ENCODE measurements at places on chromosomes 13 and 19. TPM values are rescaled to one million over a fixed set of nuclear protein-coding genes. Genes with fewer than 3 reads are reported as not detected.

Gene FLT3LG
- total RNA-seq: 13.8 TPM

Gene KLF2
- 145 TPM for total RNA-seq

Gene ACER1
- total RNA-seq: not detected

Gene RAD23A
- total RNA-seq: 109 TPM

Gene RAB3A
- 5.1 TPM for total RNA-seq

Gene ANKLE1
- 0.63 TPM for total RNA-seq

Gene RFX1
- 3.1 TPM for total RNA-seq

Gene GGN
- not detected for total RNA-seq

Gene RASGRP4
- 3.1 TPM for total RNA-seq

Gene GRK1
- not detected for total RNA-seq

Gene DHX34
- total RNA-seq: 14.2 TPM

Gene GNG7
- 5.3 TPM for total RNA-seq

Gene TPRX2
- total RNA-seq: not detected

Gene IGFL4
- 0.90 TPM for total RNA-seq

Gene KIR3DL1
- total RNA-seq: not detected

Gene PCDH9
- total RNA-seq: 11.8 TPM

Gene CBY2
- not detected for total RNA-seq

Gene FUT6
- not detected for total RNA-seq

Gene ZNF560
- total RNA-seq: not detected

Gene ANGPTL4
- 61.6 TPM for total RNA-seq

Measured in tibial nerve (tissue), 4 donors.